Inflammatory macrophage treated with lipopolysaccharide for 1 hour (primary cell): ENCODE measurements at places on chromosomes 7 and 10.

GRCh38 chr10:122062831-122063674 lies 74.1 kb downstream of the TACC2 start:
- DNase-seq, result peak; percentile 67

DNA sequence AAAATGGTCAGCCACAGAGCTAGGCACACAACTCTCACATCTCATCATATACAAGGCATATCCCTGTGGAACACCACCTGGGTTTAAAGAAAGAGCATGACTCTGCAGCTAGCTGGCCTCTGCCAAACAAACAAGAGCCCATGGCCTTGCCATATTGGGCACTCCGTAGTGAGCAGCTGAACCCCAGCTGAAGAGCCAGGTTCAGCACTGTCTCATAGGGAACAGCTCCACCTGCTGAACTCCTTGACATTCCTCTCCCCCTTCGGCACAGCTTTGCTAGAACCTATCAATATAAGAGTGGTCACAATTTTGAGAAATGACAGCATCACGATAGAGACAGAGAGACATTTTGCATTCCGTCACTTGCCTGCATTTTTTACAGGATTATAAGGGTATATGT lies 20.0 kb downstream of the SORCS1 start:
- DNase-seq, result no peak

- DNase-seq, result no peak
Measured at GRCh38 chr7:100818366-100818765, 9.0 kb downstream of the EPHB4 start.

DNA sequence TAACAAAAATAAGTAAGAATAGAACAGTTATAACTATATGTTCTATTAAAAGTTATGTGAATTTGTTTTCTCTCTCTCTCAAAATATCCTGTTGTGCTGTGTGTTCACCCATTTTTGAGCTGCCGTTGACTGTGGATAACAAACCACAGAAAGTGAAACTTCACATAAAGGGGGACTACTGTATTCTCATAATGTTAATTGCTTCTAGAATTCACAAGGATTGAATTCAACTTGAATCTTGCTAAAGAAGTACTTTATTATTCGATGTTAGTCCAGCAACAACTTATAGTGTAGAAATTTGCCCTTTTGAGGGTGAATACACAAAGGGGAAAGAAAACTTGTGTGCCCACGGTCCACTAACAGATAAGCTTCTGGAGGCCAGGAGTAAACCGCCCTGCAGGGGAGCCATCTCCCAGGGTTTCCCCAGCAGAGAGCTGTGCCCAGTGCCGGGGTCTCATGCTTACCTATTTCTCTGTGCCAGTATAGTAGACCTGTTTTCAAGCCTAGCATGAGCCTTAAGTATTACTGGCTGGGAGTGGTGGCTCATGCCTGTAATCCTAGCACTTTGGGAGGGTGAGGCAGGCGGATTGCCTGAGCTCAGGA lies 87.1 kb downstream of the KAT6B start:
- no peak for DNase-seq

DNA sequence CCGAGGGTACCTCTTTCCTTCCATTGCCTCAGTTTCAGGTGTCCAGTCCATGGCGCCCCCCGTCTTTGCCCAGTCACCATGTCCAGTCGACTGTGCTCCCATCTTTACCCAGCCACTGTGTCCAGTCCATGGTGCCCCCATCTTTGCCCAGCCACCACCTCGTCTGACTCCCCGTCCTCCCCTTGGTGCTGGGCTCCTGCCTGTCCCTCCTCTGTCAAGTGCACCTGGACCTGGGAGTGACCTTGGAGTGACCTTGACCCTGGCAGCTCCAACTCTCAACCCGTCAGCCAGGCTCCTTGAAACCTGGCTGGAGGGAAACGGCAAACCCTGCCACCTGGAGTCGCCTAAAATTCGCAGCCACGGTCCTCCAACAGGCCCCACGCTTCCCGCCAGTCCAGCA lies 180.2 kb downstream of the ADARB2 start:
- DNase-seq, result no peak

- peak; percentile 59 for DNase-seq
Measured at GRCh38 chr7:1134951-1135350, 25.0 kb downstream of the ZFAND2A start.

- no peak for DNase-seq
Measured at GRCh38 chr10:98080494-98080893, 50.1 kb upstream of the CRTAC1 start.

DNA sequence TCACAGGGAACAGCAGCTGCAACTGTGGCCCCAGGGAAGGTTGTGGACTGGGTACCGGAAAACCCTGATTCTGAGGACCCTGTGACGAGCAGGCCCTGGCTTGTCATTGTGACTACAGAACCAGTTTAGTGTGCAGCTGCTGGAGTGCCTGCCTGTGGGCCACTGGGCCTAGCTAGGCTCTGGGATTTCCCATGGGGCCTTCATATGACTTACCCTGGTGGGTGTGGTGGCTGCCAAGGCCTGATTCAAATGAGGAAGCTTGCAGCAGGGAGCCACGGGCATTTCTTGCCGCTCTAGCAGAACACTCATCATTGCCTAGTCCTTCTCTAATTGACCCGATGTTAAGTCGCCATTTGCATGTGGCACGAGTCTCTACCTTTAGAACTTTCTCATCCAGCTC lies 14.7 kb upstream of the CAMK2G start:
- peak; percentile 99 for DNase-seq

DNA sequence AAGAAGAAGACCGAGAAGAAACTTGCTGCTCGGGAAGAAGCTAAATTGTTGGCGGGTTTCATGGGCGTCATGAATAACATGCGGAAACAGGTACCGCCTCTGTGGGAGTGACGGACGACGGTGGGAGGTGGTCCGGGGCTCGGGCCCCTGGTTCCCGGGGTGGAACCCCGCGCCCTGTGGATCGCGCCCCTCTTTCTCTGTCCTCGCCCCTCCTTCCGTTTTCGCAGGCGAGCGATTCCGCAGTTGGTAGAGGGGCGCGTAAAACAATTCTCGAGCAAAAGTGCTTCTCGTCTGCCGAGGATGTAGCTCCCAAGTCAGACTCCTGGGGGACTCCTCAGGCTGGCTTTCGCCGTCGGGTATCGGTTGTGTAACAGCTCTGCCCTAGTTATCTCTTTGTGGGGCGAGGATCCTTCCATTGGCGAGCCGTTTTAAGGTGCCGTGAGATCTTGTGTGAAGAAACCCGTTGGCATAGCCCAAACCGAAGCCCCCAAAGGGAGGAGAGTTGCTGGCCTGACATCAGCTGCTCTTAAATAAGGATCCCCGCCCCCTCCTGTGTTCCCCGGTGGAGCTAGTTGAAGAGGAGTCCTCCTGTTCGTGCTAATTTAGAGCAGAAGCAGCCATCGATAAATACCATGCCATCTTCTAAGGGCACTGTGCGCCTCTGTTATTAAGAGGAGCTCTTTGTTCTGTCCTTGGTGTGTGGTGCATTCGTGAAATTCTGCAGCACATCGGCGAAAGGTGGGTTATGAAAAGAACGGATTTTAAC lies 655 bp downstream of the KLHL7 start:
- DNase-seq, result peak; percentile 27

DNA sequence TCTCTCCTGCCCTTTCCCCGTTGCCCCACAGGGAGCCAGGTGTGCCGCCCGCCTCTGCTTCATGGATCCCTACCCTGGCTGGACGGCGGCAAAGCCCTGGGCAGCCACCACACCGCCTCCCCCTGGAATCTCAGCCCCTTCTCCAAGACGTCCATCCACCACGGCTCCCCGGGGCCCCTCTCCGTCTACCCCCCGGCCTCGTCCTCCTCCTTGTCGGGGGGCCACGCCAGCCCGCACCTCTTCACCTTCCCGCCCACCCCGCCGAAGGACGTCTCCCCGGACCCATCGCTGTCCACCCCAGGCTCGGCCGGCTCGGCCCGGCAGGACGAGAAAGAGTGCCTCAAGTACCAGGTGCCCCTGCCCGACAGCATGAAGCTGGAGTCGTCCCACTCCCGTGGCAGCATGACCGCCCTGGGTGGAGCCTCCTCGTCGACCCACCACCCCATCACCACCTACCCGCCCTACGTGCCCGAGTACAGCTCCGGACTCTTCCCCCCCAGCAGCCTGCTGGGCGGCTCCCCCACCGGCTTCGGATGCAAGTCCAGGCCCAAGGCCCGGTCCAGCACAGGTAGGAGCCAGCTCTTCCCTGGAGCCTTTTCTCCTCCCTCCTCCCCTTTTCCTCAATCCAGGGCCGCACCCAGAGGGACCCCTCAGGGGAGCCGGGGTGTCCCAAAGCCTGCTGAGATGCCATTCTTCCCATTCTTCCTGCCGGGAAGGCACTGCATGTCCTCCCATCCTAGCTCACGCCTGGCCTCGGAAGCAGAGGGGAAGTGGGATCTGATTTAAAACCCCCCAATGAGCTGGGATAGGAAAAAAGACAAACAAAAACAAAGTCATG lies 4.0 kb downstream of the GATA3 start:
- no peak for DNase-seq

DNA sequence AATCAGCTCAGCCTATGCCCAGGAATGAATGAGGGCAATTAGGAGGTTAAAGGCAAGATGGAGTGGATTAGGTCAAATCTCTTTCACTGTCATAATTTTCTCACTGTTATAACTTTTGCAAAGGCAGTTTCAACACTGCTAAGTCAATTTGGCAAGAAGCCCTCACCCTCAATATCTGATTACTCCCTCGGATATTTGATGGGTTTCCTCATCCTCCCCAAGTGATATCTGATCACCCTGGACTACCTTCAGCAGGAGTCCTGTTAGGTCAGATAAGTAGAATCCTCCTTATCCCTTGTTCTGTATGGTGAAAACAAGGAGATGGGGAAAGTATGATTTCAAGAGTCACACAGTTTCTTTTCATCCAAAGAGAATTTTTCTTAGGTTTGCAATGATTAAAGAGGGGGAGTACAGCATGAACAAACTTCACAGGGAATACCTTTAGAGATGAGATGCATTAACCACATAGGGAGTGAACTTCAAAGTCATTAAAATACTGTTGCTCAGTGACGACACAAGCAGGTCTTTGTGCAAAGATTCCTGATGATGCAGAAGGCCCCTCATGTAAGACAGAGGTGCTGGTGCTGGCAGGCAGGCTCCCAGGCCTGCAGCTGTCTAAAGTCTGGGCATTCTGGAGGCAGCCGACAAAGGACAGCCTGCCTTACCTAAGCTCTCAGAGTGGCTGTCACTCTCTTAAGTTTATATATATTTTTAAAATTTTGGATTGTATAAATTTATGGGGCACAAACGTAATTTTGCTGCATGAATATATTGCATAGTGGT lies 75.4 kb upstream of the POM121L12 start:
- DNase-seq, result no peak

GRCh38 chr10:60470091-60470490 lies 80.4 kb upstream of the ANK3 start:
- no peak for DNase-seq

DNA sequence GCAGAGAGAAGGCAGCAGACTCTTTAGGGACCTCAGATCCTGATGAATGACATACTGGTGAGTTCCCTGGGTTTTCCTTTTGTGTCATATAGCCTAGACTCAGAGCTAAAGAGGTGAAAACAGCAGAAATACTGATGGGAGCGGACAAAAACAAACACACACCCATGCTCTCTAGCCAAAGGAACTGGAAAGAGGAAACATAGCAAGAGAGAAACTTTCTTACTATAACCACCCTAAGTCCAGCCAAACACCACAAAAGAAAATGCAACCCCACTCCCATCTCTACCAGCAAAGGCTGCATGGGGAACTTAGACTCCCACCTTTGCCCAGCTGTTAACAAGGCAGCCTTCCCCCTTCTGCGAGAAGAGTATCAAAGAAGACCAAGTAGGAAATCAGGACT lies 16.3 kb downstream of the GSAP start:
- DNase-seq, result peak; percentile 75

- DNase-seq, result peak; percentile 44
Measured at GRCh38 chr10:78173360-78174015, 139.8 kb downstream of the RPS24 start.

- DNase-seq, result no peak
Measured at GRCh38 chr10:88023676-88024075, 160.3 kb downstream of the PTEN start.

DNA sequence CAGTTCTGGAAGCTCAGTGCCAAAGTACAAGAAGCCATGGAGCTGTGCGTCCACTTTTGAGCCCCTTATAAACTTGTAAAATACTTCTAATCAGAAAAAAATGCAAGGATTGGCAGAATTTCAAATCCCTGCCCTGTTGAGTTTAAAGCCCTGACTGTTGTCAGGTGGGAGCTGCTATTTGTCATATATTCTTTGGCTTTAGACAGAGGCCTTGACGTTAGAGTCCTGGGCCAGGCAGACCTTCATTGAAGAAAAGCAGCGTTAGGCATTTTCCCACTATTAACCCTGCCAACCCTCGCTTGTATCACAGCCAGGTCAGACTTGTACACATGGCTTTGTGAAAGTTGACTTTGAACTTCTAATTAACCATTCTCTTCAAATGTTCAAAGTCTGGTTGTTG lies 155.4 kb downstream of the TWIST1 start:
- no peak for DNase-seq

DNA sequence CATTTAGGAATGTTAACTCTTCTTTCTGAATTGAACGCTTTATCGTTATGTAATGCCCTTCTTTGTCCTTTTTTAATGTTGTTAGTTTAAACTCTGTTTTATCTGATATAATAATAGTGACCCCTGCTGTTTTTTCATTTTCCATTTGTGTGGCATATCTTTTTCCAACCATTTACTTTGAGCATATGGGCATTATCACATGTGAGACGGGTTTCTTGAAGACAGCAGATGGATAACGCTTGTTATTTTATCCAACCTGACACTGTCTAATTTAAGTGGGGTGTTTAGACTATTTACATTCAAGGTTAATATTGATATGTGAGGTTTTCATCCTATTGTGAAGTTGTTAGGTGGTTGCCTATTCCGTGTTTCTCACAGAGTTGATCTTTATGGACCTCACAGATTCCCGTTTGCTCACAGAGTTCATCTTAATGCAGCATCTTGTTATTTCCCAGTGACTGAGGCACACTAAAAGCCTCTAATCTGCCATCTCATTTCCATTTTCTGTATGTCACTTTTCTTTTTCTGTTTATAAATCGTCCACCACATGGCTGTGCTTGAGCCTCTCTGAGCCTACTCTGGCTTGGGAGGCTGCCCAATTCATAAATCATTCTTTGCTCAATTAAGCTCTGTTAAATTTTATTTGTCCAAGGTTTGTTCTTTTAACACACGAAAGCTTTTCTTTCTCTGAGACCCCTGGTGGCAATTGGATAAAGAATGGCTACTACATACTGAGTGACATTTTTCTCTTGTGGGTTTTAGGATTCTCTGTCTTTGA lies 286.2 kb downstream of the HTR7 start:
- no peak for DNase-seq

GRCh38 chr10:11272915-11273389 lies 255.3 kb downstream of the CELF2 start:
- DNase-seq, result peak; percentile 81
